ENCODE measurements at places on chromosomes 12 and 14.
A peak's percentile ranks its signal among the peaks of the same experiment; 100 is the strongest.

DNA sequence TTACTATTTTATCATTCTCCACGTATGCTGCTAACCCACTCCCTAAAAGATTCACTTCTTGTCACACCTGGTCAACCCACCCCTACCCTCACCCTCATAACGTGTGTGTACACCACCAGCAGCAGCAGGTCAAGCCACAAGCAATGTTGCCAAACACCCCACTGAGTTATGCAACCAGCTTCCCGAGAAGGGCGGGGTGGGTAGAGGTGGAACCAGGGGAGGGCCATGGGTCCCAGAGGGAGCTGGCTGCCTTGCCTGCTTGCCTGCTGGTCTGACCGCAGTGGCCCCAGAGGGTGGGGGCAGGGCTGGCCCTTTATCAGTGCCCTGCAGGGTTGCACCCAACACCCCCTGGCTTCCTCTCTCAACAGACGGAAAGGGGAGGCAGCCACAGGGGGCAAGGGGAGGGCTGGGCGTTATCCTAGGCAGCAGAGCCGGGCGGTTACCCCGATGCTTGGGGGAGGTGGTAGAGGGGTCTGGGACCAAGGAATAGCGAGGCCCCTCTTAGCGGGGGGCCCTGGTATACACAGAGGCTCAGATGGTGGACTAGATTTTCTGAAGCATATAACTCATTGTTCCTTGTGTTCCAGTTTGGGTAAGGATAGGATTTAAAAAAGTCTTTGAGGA, 3.5 kb upstream of the NFE2 start:
- peak; percentile 33 for DNase-seq

DNA sequence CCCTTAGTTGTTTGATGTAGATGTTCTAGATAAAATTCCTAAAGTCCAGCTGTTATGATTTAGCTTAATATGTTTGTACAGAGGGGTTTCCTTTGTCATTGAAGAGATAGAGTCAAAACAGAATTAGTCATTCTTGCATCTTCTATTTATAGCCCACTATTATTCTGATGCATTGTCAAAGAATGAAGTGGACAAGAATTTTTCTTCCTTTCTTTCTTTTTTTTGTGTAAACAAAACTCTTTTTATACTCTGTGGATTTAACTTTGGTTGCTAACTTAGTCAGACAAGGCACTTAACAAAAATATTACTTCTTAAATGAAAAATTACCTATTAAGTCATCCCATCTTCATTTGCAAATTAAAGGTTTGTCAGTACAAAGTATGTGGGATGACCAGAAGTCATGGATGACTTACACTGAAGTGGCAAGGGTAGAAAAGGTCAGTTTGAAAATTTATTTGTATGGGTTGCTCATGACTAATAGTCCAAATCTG, 215.6 kb upstream of the DDHD1 start:
- DNase-seq = no peak

DNA sequence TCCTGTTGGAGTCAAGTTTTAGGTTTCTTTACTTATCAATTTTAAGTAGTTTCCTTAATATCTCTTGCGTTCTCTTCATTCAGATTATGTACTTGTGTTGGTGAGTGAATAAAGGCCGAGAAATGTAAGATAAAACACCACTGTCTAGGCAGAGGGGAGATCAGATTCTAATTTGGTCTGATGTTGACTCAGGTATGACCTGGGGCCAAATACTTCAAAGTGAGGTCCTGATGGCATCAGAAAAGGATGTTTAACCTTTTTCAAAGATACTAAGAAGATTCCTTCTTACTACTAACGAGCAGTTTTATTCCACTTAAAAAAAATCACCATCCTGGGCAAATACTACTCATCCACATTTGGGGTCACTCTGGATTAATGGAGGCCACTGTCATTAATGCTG, 26.9 kb downstream of the APPL2 start:
- no peak for DNase-seq

- peak; percentile 61 for DNase-seq
Observed at GRCh38 chr12:123713823-123714585, 1.9 kb downstream of the ATP6V0A2 start.

GRCh38 chr14:95125221-95125620, 32.1 kb downstream of the DICER1 start:
- DNase-seq = no peak

DNA sequence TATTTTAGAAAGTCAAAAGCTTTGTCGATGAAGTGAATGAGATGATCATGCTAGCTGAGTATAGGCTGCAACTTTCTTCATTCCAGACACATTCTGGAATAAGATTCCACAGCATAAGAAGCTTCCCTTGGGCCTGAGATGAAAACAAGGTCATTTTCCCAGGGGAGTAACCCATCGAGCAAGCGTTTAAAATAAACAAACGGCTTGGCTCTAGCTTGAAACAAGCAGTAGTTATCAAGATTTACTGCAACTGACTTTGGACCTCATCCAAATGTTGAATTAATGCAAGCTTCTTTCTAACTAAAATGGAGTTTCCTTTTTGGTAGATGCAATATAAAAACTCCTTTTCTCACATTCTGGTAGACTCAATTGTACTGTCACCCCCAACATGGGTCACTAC, 23.0 kb downstream of the KCNJ8 start:
- DNase-seq = no peak

GRCh38 chr14:51922624-51923023, 62.2 kb downstream of the GNG2 start:
- no peak for DNase-seq

GRCh38 chr14:92613008-92613658, 99.6 kb downstream of the RIN3 start:
- peak; percentile 85 for DNase-seq

GRCh38 chr12:121610239-121611149, 15.8 kb upstream of the ORAI1 start:
- no peak for DNase-seq

- DNase-seq = no peak
Observed at GRCh38 chr12:113242026-113242418, 20.8 kb downstream of the TPCN1 start.

DNA sequence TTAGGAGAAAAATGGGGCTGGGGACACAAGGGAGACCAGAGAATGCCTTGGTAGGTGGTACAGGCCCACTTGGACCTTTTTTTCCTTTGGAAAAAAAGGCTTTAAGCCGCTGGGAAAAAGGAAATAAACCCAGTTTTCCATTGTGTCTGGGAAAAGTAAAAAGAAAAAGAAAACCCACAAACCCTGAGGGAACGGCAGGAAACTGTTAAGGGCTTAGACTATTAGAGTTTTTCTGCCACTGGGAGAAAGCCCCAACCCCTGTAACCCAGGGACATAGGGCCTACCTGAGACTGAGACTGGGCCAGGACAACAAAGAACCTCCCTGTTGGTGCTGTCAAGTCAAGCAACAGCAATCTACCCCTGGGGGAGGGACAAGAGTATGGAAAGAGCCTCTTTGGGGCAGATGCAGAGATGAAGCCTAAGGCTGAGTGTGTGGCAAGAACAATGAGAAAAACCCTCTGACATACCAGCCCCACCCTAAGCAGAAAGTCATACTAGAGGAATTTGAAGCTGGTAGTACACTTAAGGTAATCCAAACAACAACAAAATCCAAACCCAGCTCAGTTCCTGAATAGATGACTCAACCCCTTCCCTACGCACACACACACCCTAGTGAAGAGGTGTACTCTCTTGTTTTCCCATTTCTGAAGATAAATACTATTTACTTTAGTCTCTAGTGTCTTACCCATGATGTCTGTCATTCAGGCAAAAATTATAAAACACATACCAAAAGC, 22.8 kb downstream of the ATF1 start:
- no peak for DNase-seq

DNA sequence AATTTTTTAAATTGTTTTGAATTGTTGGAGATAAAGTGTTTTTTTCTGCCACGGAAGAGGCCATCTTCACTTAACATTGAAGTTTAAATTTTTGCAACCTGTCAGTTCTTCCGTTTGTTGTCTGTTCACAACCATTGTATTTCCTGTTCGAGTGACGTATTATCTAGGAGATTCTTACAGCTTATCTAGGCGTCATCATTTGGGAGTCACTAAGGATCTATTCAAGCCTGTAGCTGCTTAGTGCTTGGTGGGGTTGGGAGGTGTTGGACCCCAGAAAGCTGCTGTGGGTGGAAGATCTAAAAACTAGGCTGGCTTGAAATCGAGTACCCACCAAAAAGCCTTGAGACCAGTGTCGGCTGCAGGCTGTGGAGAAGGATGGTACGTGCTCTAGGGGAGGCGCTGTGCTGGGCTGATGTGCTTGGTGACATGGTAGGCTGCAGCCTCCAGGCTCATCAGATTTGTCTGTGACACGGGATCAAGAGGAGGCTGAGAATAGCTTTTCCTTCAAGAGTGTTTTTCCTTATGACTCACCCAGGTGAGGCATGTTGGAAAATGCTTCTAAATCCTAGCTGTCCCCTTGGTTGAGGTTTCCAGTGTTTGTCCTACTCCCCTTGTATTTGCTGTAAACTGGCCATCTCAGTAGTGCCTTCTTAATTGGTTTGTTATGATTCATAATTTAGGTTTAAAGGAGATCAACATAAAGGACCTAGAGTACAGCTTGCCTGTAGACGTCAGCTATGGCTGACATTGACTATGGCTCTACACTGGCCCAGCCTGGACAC, 57.8 kb downstream of the ATG14 start:
- DNase-seq = no peak

- DNase-seq = peak; percentile 20
Observed at GRCh38 chr14:70882776-70883492, 24.3 kb upstream of the PCNX1 start.

DNA sequence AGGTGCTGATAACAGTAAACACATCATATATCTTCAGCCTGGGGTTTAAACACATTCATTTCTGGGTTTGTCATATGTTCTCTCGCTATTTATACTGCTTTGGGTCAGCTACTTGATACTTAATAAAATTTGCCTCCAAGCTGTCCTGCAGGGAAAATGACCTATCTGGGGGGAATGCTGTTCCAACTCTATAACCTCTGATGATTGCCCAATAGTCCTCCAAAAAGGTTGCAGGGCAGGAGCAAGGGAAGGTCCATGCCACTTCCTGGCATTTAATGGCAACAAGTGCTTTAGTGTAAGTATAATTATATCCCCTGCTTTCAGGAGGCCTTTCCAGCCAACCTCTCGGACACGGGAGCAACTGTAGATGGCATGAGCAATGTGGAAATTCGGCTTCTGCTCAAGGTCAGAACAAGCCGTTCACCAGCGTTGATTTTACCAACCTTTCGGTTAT, 198.0 kb upstream of the EEA1 start:
- no peak for DNase-seq

DNA sequence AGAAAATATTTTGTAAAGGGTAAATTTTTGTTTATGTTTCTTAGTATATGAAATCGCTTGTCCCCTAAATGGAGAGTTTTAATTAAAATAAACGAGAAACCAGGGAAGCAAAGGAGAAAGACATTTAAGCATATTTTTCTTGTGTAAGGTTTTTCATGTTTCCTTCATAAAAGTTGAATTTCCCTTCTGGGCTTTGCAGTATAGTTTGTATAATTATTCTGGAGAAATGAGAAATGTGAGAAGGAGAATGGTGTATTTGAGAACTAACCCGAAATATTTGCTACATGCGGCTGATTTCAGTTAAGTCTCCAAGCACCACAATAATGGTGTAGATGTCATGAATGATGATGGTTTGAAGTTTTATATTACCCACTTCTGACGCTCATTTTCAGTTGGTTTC, 307.7 kb upstream of the SEL1L start:
- DNase-seq = no peak

DNA sequence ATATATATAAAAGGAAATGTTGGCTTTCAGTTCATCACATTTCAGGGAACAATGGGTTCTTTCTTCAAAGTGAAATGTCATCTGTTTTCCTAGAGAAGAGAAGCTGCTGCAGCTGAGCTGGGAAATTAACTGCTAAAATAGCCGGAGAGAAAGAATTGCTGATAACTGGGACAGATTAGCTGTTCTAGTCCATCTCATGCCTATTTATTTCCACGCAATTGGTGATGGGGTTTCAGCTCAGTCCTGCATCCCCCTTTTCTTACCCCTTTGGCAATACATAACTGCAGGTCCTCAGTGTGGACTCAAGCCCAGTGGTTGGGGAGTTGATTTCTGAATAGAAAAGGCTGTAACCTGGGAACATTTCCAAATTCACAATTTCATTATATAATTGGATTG, 436.9 kb upstream of the TMEM132C start:
- no peak for DNase-seq

- DNase-seq = no peak
Observed at GRCh38 chr12:109501299-109501698, 23.9 kb downstream of the UBE3B start.

DNA sequence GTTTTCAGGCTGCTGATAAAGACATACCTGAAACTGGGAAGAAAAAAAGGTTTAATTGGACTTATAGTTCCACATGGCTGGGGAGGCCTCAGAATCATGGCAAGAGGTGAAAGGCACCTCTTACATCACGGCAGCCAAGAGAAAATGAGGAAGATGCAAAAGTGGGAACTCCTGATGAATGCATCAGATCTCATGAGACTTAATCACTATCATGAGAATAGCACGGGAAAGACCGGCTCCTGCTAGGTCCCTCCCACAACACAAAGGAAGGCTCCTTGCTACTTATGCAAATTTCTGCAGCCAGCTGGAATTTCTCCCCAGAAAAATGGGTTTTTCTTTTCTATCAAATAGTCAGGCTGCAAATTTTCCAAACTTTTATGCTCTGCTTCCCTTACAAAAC, 174.1 kb upstream of the RMST start:
- no peak for DNase-seq

DNA sequence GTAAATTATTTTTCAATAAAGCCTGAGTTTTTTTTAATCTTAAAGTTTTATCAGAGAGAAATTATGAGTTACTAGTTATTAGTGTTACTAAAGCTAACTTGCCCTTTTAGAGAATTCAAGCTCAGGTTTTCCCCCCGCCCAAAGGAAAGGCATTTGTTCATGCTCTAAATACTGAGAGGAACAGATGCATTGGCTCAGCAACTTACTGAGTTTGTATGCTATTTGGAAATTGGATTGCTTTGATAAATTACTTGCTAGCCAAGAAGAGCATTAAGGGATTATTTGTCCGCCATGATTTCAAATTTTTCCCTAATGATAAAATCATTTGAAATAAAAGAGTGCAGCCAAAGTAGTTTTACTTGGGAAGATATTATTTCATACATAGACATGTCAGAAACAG, 149.4 kb downstream of the METTL25 start:
- no peak for DNase-seq

DNA sequence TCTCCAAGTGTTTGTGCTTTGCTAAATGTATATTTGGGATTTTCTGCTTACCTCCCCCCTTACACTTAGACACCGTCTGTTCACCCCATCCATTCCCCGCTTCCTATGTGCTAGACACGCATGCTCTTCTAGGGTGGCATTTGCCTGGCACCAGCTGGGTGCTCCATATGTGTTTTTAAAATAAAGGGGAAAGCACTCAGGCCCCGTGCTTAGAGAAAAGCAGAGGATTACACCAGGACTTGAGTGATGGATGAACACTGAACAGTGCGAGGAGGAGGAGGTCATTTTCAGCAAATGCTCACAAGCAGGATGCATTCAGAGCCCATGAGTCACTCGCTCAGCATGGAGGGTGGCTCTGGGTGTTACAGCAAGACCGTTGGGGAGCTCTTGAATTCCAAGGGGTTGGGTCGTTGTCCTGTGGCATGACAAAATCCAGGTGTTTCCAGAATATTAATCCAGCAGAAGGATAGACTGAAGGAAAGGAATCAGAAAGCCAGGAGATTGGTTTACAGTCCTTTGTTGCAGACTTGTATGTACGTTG, 2.9 kb upstream of the BDKRB1 start:
- no peak for DNase-seq
